ENCODE measurements at places on chromosomes 7 and 10. TPM values are rescaled to one million over a fixed set of nuclear protein-coding genes. Genes with fewer than 3 reads are reported as not detected.

- no peak for DNase-seq
Measured at GRCh38 chr7:54349229-54349628, 192.9 kb upstream of the VSTM2A start.

GRCh38 chr10:102644646-102645387, 538 bp downstream of the TRIM8 start:
- peak; percentile 86 for DNase-seq

The DKK1 gene
- 1.2 TPM for total RNA-seq

DNA sequence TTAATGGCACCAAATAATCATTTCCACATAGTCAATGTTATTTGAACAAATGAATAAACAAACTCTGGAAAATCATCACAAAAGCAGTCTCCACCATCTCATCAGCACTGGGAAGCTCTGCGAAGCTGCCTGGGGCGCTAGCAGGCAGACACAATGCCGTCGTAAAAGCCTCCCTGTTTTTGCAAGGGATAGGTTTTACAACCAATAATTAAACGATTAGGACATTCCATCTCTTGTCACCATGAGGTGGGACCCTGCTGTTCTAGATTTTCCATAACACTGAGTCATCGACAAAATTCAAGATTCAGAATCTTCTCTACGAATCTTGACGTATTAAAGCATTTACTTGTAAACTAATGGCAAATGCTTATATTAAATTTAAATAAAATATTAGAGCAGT, 172.8 kb upstream of the AKR1E2 start:
- no peak for DNase-seq

The ADRB1 gene
- 8.8 TPM for total RNA-seq

GRCh38 chr10:31947144-31947926, 18.7 kb upstream of the ARHGAP12 start:
- peak; percentile 87 for DNase-seq

The NPY gene
- total RNA-seq = not detected
